ENCODE measurements at places on chromosomes 2 and 18.

DNA sequence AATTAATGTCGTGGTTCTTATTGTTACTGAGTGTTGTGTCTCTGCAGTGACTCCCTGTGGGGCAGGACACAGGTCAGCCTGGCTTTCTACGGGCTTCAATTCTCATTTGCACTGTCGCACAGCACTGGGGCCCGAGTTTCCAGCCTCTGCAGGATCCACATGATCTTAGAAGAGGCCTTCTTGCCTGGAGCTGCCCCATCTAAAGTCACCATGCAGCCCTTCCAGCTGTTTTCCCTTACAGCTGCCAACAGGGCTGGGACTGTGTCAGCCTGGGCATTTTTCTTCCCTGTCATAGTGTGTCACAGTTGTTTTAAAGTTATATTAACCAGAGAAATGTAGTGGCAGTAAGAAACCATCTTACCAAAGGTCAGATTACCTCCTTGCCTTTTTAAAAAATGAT is 27.0 kb downstream of the FHL2 start:
- no peak for DNase-seq

DNA sequence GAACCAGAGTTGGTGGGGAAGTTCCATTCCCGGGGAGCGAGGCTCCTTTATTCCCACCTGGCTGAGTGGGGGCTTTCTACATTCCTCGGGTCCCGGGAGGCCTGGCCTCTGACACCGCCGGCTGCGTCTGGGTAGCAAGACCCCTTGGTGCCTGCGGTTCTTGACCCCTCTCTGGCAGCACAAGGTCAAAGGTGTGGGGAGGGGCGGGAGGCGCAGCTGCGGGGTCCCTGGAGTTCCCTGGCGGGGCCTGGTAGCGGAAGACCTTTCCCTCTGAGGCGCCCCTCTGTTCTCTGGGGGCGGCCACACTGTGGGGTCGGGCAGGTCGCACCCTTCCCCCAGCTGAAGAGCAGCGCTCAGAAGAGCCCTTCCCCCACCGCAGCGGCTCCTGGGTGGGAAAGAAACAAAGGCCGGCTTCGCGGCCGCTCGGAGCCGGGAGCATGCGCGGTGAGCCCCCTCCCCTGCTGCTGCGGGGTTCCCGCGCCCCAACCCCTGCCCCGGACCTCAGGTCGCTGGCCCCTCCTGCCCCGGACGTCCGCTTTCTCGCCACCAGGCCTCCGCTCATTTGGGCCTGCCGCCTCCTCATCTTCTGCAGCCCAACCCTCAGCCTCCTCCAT is 146.3 kb downstream of the ANKRD44 start:
- no peak for DNase-seq

- DNase-seq = no peak
Observed at GRCh38 chr2:46827274-46828134, 88.1 kb downstream of the MCFD2 start.

GRCh38 chr18:79611040-79611681 is 68.4 kb upstream of the CTDP1 start:
- peak; percentile 45 for DNase-seq

GRCh38 chr2:40165509-40165844 is 286.4 kb downstream of the SLC8A1 start:
- no peak for DNase-seq
